ENCODE measurements at places on chromosomes 6 and 20.

GRCh38 chr20:50929299-50930138 lies 1.7 kb downstream of the ADNP start:
- peak; percentile 98 for DNase-seq

DNA sequence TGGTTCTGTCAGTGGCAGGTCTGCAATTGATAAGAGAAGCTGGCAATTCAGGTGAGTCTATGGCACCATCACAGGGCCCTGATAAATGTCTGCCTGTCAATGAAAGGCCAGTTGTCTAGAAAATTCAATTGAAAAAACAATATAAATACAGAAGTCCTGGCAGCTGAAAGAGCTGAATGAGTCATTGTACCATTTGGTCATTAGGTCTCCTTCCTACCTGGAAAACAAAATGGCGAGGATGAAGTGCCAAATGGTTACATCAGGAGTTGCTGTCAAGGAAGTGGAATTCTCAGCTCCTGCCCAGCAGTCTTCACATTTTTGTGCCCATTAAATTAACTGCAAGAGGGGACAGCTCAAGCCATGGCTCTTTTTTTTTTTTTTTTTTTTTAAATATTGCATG lies 37.7 kb downstream of the PEX7 start:
- no peak for DNase-seq

GRCh38 chr6:170536671-170537070 lies 16.4 kb downstream of the PSMB1 start:
- no peak for DNase-seq

- no peak for DNase-seq
Observed at GRCh38 chr6:160293844-160294243, 35.2 kb upstream of the SLC22A2 start.

DNA sequence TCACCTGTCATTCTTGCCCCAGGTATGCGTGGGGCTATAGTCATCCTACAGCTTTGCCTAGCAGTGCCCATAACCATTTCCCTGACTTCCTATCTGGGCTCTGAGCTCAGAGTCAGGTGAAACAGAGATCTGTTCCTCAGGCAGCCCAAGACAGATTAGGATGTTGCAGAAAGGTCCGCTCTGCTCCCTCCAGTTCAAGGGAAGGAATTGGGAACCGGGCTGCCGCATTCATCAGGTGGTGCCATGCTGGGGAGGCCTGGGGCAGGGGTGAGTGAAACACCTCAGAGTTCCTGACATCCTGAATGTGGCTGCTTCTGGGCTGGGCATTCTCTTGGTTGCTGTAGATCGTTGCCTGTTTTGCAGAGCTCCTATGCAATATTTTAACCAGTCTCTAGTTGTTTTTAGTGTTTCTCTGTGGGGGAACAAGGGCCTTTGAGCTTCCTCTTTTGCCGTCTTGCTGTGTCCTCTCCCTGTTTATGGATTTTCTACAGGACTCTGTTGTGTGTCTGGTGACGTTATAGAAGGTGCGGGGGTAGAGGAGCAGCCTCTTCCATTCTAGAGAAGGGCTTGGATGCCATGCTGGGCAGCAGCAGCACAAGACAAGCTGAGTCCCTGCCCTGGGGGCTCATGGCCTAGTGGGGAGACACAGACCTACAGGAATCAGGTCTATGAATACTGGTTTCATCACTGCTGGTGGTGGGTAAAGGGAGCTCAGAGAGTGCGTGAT lies 9.2 kb downstream of the ENTPD6 start:
- DNase-seq = no peak

DNA sequence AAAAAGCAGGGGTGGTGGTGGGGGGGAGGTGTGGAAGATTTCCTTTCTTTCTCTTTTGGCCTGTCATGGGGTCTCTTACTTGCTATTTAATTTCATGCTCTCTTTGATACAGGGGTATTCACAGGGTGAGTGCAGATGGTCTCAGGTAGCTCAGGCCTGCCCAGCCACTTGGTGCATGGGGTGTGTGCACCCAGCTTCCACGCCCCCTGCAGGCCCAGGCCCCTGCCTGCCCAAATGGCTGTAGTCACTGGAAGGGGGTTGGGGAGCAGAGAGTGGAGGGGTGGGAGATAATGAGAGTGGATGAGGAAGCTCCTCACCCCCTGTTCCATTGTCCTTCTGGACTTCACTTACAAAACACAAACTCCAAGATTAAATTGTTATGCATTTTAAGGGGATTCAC lies 133.6 kb upstream of the SGK1 start:
- DNase-seq = no peak

GRCh38 chr6:15519681-15520080 lies 143.1 kb downstream of the DTNBP1 start:
- no peak for DNase-seq

GRCh38 chr6:79369026-79369425 lies 134.5 kb upstream of the HMGN3 start:
- DNase-seq = no peak

- DNase-seq = peak; percentile 78
Observed at GRCh38 chr20:58086763-58087561, 141.5 kb downstream of the ANKRD60 start.

- DNase-seq = no peak
Observed at GRCh38 chr6:18266523-18266912, 2.2 kb upstream of the DEK start.

- no peak for DNase-seq
Observed at GRCh38 chr20:21189761-21190523, 64.1 kb downstream of the KIZ start.

- peak; percentile 44 for DNase-seq
Observed at GRCh38 chr6:156844089-156844488, 66.9 kb downstream of the ARID1B start.

GRCh38 chr6:1609648-1610496 lies at the start of gene FOXC1:
FOXC1 (plus strand) TSS chr6:1609915; CDS start chr6:1610446, 531 bp downstream.
- peak; percentile 97 for DNase-seq

DNA sequence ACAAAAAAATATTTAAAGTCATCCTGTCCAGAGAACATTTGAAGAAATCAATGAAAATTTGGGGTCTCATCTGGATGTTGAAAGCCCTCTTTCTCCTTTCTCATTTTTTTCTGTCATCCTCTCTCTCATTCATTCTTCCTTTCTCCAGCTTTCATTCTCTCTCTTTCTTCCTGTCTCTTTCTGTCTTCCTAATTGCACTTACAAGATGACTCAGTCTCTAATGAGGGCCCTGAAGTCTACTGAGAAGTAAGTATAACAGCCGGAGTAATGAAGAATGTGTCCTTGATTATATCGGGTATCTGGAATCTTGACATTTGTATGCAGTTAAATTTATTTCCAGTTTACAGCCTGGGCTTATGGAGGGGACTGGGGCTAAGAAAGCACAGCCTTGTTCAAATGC lies 232.2 kb upstream of the SULF2 start:
- DNase-seq = no peak

DNA sequence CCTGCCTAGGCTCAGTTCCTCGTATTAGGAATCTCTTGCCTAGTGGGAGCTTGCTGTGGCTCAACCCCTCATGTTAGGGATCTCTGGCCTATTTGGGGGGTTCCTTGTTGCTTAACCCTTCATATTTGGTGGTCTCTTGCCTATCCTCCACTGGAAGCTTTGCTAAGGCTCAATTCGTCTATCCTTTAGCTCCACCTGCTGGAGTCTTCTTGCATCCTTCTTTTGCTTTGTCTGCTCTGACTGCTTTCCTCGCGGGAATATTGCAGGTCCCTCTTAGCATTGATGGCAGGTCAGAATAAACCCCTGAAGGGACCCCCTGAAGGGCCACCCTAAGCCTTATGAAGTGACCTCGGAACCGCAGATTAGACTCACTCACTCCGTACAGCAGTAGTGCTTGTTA lies 203.0 kb upstream of the TBX18 start:
- DNase-seq = peak; percentile 62

- DNase-seq = no peak
Observed at GRCh38 chr6:150738092-150738629, 127.3 kb upstream of the MTHFD1L start.

- DNase-seq = peak; percentile 90
Observed at GRCh38 chr20:25178563-25179438, 16.7 kb upstream of the ENTPD6 start.

- DNase-seq = peak; percentile 23
Observed at GRCh38 chr6:129481706-129482105, 228.3 kb downstream of the ARHGAP18 start.

GRCh38 chr6:139742671-139743070 lies 368.2 kb upstream of the CITED2 start:
- peak; percentile 60 for DNase-seq

DNA sequence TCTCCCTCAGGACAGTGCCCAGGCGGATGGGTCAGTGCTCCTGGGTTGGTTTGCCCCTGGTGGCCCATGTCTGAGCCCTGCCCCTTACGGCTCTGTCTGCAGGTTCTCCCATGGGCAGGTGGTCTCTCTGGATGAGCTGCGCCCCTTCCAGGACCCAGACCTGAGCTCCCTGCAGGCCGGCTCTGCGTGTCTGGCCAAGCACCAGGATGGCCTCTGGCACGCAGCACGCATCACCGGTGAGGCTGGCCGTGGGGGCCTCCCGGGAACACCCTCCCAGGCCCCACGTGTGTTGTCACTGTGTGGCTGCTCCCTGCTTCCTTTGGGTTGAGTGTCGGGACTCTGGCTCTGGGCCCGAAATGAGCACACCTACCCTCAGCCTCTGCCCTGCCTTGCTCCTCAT lies 3.3 kb upstream of the LIME1 start:
- DNase-seq = no peak

DNA sequence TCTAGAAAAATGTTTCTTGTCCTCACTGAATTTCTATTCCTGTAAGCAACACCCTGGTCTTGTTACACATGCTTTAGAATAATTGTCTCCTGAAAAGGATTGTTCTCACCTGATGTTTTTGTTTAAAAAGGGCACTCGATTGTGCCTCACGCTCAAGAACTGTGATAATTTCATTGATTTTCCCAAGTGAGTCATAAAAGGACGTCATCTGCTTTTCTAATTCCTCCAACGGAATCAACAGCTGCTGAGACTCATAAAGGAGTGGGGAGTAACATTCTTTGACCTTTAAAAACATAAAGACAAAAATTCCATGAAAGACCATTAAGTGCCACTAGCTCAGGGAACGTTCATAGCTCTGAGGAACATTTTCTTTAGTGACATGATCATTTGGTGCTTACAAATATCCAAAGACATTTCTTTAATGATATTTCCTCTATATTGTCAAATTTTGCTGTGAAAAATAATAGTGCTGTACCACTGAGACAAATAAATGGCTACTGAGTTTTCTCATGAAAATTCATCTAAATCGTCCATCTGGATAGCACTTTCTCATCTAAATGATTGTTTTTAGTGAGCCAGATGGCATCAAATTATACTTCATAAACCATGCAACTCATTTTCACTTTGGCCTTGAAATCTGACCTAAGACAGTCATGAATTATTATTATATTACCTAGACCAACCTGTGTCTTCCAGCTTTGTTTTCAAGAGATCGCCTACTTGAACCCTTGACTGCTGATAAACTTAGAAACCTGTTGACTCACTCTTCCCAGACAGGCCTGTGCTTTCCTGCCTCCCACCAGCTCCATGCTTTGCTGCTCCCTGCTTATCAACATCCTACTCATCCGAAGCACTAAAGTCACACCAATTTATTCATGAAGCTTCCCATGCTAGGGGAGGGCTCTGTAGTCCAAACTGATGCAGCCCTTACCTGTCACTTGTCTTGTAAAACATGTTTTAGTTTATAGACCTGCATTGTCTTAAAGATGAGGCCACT lies 178.2 kb downstream of the SYNE1 start:
- no peak for DNase-seq

- no peak for DNase-seq
Observed at GRCh38 chr20:7984192-7984591, 35.4 kb downstream of the TMX4 start.
